AG20443 (cell line): ENCODE measurements at places on chromosomes 3 and 15.

- no peak for DNase-seq
These were observed 34.9 kb downstream of the SIN3A start for GRCh38 chr15:75416584-75416983.

- no peak for DNase-seq
These were observed 110.2 kb upstream of the ARHGEF26 start for GRCh38 chr3:154011036-154011435.

DNA sequence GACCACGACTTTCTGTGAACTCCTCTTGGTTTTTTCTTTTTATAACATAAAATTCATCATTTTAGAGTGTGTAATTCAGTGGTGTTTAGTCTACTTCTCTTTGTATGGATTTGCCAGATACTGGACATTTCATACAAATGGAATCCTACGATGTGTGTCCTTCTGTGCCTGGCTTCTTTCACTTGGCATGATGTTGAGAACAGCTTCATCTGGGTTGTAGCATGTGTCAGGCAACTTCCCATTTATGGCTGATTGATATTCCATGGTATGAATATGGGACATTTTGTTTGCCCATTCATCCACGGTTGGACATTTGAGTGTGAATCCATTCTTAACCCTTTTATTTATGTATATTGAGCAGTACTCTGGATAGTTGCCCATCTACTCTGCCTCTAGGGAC is 82.7 kb upstream of the KLF13 start:
- no peak for DNase-seq

DNA sequence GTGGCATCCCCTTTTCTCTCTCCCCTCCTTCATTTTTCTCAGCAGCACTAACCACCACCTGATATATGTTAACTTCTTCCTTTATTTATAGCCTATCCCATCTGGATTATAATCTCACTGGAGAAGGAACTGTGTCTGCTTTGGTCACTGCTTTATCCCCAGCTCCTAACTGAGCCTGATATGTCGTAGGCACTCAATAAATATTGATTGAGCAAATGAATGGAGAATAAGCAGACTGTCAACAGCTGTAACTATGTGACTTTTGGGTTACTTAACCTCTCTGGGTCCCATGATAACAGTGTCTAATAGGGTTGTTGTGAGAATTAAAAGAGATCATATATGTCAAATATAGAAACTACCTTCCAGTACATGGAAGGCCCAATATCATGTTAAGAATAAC is 127.9 kb downstream of the MECOM start:
- DNase-seq, result no peak

- no peak for DNase-seq
These were observed 102.5 kb downstream of the MYH15 start for GRCh38 chr3:108407886-108408285.

DNA sequence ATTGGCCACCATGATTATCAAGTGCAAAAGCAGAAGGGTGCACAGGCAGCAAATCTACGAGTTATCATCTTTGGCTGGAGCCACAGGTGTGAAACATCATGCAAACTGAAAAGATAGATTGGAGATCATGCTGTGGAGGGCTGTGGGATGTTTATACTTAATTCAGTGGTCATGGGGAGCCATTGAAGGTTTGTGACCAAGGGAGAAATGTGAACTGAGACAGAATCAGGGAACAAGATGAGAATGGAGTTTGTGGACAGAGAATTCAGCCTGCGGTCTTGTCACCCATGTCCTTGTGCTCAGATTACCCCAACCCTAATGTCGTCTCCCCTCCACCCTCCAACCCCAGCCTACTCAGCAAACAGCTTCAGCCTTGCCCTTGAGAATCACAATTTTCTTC is 62.9 kb upstream of the ACAN start:
- no peak for DNase-seq

GRCh38 chr15:39209548-39210211 is 371.2 kb upstream of the THBS1 start:
- DNase-seq, result no peak

- no peak for DNase-seq
These were observed 64.8 kb downstream of the RBMS3 start for GRCh38 chr3:29345516-29346300.

DNA sequence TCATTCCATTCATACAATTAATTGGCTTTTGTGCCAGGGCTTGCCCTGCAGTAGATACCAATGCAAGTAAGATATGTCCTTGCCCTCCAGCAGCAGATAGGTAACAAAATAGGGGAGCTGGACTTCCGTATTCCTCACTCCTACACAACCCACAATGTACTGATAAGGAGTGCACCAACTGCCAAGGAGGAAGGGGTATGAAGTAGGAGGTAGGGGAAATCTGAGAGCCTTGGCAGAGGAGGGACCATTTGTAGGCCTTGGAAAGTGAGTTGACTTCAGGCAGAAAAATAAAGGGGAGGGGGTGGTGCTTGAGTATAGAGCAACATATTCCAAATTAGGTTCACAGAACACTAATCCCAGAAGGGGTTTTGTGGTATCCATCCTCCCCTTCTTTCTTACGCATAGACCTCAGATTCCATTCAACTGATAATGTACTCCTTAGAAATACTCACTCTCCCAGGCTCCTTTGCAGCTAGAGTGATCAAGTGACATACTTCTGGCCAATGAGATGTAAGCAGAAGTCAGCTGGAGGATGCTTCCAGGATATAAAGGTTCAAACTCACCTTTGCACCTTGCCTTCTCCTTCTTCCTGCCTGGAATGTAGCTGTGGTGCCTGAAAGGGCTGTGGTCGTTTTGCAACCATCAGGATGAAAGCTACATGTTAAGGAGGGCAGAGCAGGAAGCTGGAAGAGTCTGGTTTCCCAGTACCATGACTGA is 127.1 kb upstream of the SMAD3 start:
- DNase-seq, result no peak
